T47D (cell line): ENCODE measurements at places on chromosomes 13 and 19.

DNA sequence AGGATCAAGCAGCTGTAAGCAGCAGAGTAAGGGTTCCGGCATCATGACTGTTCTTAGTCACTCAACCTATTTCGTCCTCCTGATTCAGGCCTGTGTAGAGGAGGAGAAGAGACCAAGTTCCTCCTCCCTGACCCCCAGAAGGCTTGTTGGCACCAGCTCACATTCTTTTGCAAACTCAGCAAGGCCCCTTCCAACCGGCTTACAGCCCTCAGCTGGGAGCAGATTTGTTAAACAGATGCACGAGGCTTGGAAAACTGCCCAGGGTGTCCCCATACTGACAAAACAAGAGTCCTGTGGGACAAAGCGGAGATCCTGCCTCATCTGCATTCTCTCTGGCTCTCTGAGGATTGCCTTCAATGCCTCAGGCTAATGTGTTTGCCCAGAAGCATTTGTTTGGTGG, 113.2 kb upstream of the SOX21 start:
- no peak for DNase-seq

- no peak for DNase-seq
These were observed 27.7 kb downstream of the MAP2K2 start for GRCh38 chr19:4096049-4096892.

DNA sequence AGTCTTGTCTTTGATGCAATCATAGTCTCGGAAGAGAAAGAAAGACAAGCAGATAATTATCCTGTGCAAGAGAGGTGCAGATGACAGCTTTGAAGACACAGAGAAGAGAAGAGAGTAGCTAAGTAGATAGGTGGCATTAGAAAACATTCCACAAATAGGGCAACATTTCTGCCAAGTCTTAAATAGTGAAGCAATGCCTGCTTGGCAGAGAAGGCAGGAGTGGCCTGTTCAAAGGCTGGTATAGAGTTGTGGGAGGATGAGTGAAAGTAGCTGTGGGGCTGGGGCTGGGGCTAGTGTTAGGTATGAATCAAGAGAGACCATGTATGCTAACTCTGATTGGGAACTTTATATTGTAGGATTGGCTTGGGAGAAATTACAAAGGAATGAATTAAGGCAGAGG, 305.5 kb downstream of the DNAJC15 start:
- no peak for DNase-seq

- DNase-seq: no peak
These were observed 601.3 kb upstream of the MIR17HG start for GRCh38 chr13:90746230-90746629.

- DNase-seq: no peak
These were observed 9.4 kb downstream of the ARGLU1 start for GRCh38 chr13:106558527-106558926.

GRCh38 chr13:33945477-33945876, 127.5 kb downstream of the RFC3 start:
- no peak for DNase-seq

DNA sequence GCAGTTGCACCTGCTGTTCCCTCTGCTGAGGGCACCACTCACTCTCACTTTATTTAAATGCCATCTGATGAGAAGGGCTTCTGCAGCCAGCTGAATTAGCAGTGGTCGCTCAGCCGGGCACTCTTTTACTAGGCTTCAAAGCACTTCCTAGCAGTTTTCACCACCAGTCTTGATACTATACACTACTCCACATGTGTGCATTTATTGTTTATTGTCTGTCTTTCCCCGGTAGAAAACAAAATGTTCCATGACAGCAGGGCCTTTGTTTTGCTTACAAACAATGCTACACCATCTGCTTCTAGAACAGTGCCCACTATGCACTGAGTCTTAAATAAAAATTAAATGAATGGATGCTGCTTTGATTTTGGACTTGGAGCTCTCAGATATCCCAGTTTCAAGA, 404.9 kb downstream of the FGF14 start:
- no peak for DNase-seq

GRCh38 chr19:33440241-33440640, 66.7 kb downstream of the CEBPG start:
- no peak for DNase-seq

DNA sequence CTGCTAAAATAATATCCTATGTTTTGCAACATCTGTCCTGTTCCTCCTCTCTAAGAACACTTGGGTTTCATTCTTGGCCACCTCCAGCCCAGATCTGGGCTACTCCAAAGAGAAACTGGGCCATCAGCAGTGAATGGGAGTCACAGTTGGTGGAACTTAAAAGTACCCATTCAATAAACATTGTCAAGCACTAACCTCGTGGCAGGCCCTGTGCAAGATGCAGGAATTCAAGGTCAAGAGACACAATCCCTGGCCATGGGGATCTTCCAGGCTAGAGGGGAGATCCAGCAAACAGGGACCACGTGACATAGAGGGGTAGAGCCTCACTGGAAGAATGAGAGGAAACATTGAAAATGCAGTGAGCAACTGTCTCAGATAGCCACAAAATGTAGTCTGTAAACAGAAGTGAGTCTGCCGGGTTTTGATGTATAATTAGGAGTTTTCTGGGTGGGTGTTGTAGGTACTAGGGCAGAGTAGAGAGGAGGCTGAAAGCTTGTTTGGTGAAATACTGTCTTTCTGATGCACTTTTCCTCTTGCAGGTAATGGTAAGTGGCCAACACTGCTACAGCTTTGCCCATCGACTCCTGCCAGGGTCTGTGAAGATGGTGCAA, 14.8 kb upstream of the EID2 start:
- DNase-seq: no peak

GRCh38 chr19:28430214-28430613, 782.7 kb downstream of the UQCRFS1 start:
- no peak for DNase-seq

- peak; percentile 15 for DNase-seq
These were observed 138.9 kb upstream of the RFC3 start for GRCh38 chr13:33678906-33679657.

DNA sequence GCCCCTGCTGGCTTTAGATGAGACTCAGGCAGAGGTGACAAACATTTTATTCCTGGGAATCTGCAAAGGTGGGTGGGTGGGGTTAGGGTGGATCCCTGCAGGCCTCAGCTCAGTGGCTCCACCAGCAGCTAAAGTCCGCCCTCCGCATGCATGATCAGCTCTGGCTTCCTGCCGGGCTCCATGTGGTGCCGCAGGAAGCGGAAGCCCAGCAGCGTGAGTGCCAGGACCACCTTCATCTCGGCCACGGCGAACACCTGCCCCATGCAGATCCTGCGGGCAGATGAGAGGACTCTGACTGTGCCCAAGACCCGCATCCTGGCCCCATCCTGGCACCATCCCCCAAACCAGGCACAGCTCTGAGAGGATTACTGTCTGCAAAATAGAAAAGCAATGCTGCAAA, 26.3 kb downstream of the CYP4F2 start:
- no peak for DNase-seq

- no peak for DNase-seq
These were observed 10.3 kb downstream of the CIC start for GRCh38 chr19:42279155-42279901.

GRCh38 chr13:37011002-37011401, 10.4 kb downstream of the EXOSC8 start:
- DNase-seq: no peak

DNA sequence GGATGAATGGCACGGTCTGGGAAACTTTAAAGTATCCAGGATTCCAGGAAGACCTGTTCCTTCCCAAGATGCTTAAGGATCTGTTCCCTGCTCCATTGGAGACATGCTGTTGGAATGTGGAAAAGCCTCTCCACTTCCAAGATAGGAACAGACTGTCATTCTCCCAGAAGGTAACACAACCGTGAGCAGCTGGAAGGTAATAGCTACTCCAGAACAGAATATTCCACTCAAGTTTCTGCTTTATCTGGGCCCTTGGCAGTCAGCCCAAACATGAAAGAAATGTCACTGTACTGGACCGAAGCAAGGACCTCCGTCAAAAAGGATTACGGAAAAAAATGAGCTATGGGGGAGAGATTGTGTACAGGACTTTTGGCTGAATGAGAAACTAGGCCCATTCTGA, 420.9 kb upstream of the NBEA start:
- no peak for DNase-seq

DNA sequence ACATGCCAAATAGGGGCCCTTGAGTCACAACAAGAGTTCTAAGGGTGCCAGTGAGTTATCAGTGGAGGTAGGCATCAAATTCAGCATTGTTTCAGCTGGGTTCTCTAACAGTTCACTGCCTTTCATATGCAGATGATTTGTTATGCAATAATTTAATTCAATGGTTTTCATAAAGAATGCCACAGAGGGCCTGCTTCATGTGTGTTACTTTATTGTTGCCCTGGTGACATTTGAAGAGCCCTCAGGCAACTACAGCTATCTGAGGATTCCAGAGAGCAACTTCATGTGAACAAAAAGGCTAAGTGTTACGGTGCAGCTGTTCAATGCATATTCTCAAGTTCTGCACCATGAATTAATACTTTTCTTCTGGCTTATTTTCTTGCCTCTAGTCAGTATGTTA, 43.1 kb upstream of the STARD13 start:
- DNase-seq: no peak

DNA sequence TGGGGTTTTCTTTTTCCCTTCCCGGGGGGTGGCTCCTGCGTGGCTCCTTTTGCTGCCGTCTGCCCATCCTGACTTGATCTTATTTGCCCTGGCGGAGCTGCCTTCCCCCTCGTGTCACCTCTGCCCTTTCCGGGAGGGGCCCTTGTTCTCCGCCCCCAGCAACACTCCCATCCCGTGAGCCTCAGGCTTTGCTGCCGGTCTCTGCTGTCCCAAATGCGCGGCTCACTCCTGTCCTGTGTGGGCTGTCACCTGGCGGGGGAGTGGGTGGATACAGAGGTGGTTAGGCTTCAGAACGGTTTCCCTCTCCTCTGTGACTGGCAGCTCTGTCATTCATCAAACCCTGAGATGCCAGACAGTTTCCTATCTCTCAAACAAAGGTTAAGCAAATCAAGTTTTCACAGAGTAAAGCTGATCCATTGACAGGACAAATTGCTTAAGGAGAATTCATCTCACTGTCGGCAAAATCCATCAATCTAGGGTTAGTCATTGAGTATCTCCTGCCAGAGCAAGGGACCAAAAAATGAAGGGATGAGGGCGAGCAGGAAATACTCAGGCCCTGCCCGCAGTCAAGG, 84.0 kb downstream of the ANKRD10 start:
- no peak for DNase-seq

DNA sequence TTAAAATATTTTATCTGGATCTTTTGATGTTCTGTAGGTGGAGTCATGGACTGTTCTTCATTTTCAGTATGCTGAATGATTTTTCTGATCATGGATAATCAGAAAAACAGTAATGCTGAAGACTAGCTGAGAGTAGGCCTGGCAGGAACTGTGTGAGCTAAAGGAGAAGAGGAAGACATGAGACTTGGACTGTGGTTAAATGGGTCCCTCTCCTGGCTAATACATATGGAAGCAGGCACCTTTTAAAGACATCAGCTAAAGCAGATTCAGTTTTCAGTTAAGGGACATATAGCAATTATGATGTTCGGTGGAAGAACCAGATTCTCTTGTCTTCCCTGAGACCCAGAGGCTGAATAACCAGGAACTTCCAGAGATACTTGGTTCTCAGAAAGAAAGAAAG, 169.4 kb downstream of the OLFM4 start:
- peak; percentile 74 for DNase-seq

DNA sequence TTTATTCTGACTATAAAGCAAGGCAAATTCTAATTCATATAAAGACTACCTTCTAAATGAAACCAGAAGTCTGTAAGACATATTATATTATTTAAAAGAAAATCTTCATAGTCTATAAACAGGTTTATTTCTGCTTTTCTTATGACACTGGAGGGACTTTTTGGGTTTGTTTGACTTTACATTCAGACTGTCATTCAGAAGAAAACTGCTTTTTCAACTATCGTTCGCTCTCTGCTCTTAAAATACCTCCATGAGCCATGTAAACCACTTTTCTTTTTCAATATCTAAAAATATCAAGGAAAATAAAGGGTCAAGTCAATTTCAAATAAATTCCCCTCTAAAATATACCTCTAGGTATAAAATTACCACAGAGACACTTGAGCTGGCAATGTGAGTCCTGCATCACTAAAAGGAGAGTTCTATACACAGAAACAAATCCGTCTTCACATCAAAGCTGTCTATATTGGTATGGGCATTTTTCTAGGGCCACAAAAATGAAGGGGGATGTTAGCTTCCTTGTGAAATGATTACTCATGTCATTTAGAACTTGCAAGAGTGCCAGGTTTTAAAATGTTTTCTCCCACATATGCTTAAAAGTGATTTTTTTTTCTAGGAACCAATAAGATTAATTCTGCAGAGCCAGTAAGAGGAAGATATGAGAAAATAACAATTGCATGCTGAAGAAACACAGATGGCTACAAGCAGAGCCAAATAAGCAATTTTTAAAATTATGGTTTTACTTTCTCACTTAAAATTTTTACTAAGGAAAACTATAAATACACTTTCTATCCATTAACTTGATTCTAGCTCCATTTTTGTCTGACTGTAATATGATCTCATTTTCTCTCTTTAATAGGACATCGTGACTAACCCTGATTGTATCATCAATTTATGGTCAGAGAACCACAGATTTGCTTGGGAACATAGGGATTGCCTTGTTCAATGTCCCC, 181.8 kb downstream of the TBC1D4 start:
- no peak for DNase-seq

- DNase-seq: no peak
These were observed 1314.6 kb downstream of the EFNB2 start for GRCh38 chr13:105220881-105221280.

DNA sequence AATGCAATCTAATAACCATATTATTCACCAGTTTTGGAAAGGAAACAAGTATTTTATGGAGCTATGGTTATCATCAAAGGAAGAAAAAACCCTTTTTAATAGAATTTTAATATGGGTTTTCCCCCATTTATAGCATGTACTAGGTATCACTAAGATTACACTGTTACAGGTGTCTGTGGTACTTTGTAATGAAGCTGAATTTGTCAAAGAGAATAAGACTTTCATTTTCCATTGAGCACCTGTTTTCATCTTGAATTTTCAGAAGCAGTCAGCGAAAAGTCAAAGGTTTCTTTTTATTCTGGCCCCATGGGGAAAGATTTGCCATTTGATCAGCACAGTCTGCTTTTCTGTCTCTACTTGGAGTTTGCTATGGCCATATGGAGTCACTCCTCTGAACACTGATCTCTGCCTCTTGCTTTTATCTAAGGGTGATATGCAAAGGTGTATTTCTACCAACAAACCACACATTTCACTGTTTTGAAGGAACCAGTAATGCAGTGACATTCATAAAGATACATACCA, 590.0 kb downstream of the DCT start:
- DNase-seq: no peak

DNA sequence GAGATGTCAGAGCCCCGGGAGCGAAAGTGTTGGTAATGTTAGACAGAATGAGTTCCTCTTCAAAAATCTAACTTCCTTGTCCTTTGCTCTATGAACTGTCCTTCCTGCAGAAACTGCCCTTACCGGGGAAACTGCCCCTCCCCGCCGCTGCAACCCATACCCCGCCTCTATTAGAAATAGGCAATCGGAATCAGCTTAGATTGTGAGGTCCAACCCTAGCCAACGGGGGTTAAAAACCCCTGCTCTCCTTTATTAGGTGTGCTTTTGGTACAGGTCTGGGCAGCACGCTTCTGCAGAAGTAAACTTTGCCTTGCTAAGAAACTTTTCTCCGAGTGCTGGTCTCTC, 11.5 kb upstream of the CAPNS1 start:
- peak; percentile 13 for DNase-seq
